ENCODE measurements at places on chromosomes 11 and 22. TPM values are rescaled to one million over a fixed set of nuclear protein-coding genes. Genes with fewer than 3 reads are reported as not detected.

- DNase-seq = peak; percentile 39
Measured at GRCh38 chr22:30445438-30446145, 20.0 kb downstream of the MTFP1 start.

DNA sequence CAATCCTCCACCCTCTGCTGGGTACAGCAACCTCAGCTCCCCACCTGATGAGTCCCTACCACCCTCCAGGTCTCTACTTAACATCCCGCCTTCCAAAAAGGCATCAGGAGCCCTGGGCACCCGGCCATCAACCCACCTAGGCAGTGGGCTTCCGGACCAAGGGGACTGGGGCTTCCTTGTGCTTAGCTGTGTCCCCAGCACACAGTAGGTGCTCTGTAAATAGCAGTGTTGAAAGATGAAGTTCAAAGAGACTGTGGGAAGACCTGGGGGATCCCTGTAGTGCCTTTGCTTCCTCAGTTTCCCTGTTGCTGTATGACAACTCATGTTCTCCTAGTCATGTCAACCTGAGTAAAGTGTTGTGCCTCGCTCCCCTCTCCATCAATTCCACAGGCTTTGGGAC, 21.0 kb downstream of the VWCE start:
- DNase-seq = no peak

DNA sequence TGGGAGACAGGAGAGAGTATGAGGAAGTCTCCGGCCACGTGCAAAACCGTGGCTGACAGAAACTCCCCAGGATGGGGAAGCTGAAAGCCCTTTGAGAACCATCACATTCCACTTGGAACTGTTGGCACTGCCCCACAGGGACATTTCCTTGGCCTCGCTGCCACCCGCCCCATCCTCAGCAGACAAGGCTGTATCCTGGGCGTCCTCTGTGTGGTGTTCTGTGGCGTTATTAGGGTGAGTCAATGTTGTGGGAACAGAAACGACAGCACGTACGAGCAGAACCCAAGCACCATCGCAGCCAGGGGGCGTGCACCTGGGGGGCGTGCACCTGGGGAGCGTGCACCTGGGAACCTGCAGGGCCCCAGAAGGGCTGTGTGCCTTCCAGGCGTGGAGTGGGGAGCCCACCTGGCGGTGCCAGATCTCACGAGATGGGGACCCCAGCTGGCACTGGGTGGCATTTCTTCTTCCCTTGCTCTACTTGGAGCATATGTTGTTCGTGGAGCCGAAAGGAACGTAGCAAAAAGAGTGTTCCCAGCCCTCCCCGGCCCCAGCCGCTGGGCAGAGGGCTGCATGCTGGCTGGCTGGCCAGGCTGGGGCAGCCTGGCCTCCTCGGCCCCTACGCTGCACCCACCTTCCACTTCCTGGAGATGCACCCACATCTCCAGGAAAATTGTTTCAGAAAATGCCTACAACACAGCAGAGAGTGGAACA, 35.4 kb downstream of the NFAM1 start:
- no peak for DNase-seq

The OAF gene
- total RNA-seq = 10.8 TPM

GRCh38 chr11:59267196-59267595, 54.5 kb upstream of the MPEG1 start:
- no peak for DNase-seq

- DNase-seq = peak; percentile 56
Measured at GRCh38 chr11:72223615-72224563, 678 bp upstream of the INPPL1 start.

The CLCF1 gene
- 5.6 TPM for total RNA-seq

GRCh38 chr11:33178443-33179180, 17.3 kb upstream of the CSTF3 start:
- DNase-seq = peak; percentile 75

DNA sequence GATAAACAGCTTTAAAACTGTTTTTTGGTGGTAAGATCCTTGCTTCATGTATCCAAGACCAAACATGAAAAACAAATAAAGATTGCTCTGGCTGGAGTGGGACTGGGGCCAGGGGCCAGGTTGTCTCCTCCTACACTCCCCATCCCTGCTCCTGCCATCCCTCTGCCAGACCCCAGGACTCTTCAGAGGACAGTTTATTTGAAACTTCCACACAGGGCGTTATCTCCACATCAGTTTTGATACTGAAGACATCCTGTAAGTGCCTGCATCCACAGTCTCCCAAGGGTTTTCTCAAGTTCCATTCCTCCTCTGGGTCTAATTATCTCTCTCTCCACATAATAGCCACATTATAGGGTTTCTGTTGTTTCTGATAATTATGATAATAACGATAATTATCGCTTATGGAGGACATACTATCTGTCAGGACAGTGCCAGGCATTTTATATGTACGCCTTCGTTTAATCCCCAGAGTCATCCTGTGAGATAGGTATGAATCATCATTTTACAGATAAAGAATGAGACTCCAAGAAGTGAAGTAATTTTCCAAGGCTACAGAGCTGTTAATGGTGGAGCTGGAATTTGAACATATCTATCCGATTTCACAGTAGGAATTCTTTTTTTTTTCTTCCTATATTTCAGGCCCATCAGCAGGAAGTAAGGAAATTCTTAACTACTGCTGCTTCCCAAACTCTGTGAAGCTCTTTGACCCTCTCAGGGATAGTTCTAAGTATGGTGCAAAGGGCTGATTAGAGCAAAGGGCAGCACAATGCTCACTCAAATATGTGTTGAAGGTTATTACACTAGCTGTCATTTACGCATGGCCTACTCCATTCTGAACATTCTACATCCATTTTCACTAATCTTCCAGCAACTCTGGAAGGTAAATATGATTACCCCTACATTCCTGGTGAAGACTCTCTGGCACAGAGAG, 488.0 kb upstream of the CCDC90B start:
- DNase-seq = peak; percentile 27

DNA sequence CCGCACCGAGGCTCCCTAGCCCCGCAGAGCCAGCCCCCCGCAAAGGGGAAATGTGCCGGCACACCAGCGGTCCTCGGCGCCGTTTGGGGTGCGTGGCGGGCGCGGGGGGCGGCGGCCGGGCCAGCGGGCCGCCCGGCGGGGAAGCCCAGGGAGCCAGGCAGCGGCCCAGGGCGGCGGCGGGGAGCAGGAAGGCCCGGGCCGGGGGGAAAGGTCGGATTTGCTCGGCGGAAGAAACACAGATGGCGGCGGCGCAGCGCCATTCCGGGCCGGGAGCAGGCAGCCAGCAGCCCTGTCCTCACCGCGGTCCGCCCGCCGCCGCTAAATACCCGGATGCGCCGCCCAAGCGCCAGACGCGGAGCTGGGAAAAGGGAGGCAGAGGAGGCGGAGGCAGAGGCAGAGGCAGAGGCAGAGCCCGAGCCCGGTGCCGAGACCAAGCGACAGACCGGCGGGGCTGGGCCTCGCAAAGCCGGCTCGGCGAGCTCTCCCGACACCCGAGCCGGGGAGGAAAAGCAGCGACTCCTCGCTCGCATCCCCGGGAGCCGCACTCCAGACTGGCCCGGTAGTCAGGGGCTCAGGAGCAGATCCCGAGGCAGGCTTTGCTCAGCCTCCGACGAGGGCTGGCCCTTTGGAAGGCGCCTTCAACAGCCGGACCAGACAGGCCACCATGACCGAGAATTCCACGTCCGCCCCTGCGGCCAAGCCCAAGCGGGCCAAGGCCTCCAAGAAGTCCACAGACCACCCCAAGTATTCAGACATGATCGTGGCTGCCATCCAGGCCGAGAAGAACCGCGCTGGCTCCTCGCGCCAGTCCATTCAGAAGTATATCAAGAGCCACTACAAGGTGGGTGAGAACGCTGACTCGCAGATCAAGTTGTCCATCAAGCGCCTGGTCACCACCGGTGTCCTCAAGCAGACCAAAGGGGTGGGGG, 2.6 kb upstream of the GCAT start:
- DNase-seq = peak; percentile 70

DNA sequence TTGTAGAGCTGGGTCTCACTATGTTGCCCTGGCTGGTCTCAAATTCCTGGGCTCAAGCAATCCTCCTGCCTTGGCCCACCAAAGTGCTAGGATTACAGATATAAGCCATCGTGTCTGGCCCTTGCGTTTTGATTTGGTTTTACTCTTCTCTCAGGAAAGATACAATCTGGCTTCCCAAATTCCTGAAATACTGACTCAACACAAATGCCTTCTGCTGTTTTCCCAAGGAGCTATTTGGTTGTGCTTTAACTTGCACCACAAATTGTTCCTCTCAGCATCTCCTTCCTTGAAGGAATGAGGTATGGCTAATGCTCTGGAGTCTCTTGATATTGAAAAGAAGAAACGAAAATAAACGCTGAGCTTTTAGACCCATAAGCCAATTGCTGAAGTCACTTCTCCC, 110.0 kb upstream of the PAX6 start:
- DNase-seq = no peak

DNA sequence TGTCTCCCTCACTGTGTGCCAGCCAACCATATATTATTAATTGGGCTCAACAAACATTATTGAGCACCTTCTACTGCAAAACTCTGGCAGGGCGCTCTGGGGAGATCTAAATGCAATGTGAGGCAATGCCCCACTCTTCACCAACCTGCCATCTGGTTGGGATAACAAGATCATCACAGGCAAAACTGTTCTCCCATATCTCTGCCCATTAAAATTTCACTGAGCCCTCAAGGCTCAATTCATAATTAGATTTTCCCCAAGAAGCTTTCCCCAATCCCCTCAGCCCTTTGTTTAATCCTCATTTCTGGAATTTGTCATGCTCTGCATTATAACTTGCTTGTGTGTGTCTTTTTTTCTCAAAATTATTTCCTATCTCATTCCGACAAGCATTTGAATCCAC, 106.6 kb downstream of the ARL14EP start:
- DNase-seq = no peak

DNA sequence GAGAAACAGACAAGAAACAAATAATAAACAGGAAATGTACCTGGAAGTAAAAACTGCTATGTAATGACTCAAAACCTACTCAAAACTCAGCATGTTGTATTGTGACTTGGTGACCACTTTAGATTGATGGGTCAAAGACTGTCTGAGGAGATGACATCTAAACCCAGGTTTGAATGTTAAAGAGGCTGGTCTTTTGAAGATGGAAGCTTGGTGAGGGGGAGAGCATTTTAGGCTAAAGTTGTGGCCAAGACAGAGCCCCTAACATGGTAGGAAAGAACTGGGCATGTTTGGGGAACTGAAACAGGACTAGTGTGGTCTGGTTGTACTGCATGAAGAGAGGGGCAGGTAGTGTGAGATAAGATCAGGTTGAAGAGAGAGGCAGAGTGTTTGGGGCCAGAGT, 85.3 kb upstream of the MYO18B start:
- no peak for DNase-seq

The SCGB1C1 gene
- total RNA-seq = not detected

The OR8A1 gene
- not detected for total RNA-seq

Data from IMR-90 (cell line).